SK-N-DZ (cell line): ENCODE measurements at places on chromosomes 11 and 22.

GRCh38 chr11:42422090-42422489 lies 889.7 kb upstream of the API5 start:
- DNase-seq = no peak

GRCh38 chr11:63682066-63683021 lies 1.0 kb downstream of the RTN3 start:
- peak; percentile 59 for DNase-seq

DNA sequence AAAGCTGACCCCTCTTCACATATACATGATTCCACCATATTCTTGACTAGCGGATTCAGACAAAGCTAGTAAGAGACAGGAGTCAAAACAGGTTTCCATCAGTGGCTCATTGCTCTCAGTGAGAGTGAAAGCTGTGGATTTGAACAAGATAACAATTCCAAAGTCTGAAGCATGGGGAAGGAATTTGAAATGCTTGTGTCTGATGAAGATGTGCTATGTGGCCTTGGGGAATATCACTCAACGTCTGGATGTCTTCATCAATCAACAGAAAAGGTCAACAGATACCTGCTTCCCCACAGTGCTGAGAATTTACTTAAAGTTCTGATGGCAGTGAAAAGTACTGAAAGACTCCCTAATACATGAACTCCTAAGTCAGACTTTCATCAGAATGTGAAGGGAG lies 46.9 kb upstream of the SESN3 start:
- no peak for DNase-seq

DNA sequence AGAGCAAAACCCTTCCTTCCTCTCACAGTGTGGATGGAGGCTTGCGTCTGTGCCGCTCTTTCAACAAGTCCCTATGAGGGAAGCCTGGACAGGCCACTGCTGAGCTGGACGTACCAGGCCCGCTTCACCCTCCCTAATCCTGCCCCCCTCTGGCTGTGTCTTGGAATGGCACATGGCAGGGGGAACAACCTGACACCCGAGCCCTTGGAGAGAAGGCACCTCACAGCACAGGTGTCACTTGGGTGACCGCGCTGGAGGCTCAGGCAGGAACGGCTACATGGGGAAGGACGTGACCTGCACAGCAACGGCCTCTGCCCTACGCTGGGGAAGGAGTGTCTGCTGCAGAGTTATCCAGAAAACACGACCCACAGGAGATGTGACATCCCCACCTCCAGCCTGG lies 11.0 kb downstream of the CARS1 start:
- DNase-seq = no peak

DNA sequence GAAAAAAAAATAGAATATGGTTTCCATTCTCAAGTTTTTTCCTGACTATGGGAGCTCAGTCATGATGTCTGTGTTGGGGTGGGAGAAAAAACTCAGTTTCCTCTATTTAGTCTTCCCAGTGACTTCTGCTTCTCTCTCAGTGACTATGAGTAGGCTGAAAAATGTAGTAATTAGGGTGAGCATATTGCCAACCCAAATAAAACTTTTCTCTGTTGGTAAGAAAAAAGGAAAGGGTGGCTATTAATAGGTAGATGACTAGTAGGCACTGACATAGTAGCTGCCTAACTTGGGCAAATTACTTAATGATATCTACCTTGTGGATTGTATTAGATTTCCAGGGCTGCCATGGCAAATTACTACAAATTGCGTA lies 34.2 kb upstream of the BIRC3 start:
- DNase-seq = no peak

DNA sequence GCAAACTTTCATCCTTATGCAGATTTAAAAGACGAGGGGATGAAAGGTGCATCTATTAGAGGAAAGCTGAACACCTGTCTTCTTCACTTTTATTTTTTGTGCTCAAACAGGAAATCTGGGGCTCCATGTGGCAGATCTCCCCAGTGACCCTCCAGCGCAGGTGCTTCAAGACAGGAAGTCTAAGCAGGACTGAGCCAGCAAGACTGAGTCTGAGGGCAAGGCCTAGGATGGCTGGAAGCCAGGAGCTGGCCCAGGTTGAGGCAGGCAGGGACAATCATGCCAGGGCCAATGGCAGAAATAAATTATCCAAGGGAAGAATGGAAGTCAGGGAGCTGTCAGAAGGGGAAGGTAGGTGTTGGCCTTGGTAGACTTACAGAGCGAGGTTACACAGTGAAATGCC lies 101.1 kb upstream of the SPON1 start:
- no peak for DNase-seq

- no peak for DNase-seq
Measured at GRCh38 chr11:61976420-61976800, 9.0 kb upstream of the FTH1 start.

GRCh38 chr22:27023591-27023990 lies 366.2 kb downstream of the MIAT start:
- no peak for DNase-seq

DNA sequence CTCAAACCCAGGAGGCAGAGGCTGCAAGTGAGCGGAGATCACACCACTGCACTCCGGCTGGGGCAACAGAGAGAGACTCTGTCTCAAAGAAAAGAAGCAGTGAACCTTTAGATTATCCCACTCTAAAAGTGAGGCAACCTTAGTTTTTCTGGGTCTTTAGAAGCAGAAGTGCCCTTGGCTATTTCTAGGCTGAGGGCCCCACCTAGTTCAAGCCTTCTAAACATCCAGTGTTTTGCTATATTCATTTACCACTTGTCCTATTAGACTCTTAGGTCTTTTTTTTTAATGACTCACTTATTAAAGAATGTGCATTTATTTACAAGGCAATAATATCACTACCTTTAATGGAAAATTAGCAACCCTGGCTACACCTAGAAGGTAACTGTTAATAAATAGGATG lies 16.7 kb upstream of the EHF start:
- no peak for DNase-seq

DNA sequence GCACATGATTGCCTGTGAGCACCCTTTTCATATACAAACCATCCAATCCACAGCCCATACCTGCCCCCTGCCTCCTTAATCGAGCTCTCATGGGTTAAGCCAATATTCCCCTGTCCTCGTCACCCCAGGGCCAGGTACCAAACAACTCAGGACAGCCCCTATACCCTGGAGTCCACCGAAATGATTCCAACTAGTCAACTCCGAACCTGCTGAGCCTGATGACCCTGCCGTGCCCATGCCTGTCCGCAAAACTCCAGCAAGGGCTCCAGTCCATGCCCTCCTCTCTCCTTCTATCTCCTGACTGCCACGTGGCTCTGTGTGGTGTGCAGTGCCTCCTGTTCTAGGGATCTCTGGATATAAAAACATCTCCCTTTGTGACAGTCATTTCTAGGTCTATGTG lies 35.5 kb upstream of the SYT13 start:
- no peak for DNase-seq

- DNase-seq = no peak
Measured at GRCh38 chr11:104652996-104653395, 245.3 kb downstream of the CASP12 start.

DNA sequence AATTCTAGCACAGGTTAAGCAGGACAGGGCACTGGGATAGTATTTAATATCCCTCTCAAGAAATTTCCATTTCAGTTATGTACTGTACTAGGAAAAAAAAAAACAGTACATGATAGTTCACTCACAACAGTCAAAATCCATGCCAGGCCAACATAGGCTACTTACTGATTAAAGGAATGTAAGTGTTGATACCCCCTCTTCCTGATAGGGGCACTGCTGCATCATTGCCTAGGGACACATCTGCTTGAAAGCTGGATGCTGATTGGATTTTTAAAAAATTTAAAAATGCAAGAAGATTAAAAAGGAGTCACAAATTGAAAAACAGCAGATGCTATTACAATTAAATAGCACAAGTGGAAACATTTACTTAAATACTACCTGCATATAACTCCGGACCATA lies 43.4 kb downstream of the APOL5 start:
- DNase-seq = no peak

DNA sequence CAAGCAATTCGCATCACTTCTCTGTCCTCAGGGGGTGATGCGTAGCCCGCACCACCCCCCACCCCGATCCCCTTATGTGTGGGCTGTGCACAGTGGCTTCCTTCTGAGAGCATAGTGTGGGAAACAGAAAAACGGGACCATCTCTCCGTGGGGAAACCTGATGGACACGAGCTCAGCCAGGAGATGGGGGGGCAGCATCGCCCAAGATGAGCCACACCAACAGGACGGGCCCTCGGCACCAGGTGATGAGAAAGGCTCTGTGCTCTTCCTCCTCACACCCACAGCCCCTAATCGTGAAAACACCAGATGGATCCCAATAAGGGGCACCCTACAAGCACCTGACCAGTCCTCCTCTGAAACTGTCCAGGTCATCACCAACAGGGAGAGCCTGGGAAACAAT lies 153.6 kb downstream of the SHANK2 start:
- no peak for DNase-seq

DNA sequence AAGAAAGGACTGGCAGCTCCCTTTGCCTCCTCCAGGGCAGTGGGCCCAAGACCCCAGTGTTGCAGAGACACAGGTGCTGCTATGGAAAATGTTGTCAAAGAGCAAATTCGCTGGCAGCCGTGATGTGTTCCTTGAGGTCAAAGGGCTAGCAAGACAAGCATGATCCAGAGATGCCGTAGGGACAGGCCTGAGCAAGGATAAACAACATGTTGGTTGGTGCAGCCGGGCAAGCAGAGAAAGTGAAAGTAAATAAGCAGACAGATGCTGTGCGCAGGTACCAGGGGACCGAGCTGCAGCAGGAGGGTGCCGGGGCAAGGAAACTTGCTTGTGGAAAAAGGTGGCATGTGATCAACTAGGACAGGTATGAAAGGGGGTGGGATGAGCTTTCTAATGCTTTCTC lies 125.5 kb upstream of the NECTIN1 start:
- DNase-seq = no peak

DNA sequence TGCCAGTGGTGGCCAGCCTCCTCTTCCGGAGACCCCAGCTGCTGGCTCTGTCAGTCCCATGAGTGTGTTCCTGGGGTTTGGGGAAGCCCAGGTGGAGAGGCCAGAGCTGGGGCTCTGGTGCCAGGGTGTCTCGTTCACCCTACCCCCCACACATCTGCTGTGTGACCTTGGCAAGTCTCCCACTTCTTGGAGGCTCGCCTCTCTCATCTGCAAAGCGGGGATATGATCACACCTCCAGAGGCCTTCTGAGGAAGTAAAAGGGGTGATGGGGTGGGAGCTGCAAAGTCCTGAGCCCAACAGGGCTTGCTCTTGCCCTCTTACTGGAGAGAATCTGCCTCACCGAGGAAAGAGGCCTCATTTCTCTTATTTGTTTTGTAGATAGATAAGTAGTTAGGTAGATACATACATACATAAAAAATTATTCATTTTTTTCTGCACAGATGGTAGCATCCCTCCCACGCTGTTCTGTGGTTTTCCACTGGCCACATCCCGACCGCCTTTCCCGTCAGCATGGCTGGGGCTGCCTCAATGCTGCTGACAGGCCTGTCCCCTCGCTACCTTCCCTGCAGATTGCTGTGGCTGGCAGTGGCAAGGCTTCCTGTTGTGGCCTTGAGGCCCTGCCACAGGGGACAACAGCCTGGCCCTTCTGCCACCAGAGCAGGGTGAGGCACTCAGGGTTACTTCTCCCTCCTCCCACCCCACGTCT lies 23.9 kb downstream of the MYO7A start:
- no peak for DNase-seq

- no peak for DNase-seq
Measured at GRCh38 chr22:17738386-17739128, 35.7 kb downstream of the BID start.

GRCh38 chr11:77035039-77035438 lies 841 bp downstream of the B3GNT6 start:
- DNase-seq = no peak

DNA sequence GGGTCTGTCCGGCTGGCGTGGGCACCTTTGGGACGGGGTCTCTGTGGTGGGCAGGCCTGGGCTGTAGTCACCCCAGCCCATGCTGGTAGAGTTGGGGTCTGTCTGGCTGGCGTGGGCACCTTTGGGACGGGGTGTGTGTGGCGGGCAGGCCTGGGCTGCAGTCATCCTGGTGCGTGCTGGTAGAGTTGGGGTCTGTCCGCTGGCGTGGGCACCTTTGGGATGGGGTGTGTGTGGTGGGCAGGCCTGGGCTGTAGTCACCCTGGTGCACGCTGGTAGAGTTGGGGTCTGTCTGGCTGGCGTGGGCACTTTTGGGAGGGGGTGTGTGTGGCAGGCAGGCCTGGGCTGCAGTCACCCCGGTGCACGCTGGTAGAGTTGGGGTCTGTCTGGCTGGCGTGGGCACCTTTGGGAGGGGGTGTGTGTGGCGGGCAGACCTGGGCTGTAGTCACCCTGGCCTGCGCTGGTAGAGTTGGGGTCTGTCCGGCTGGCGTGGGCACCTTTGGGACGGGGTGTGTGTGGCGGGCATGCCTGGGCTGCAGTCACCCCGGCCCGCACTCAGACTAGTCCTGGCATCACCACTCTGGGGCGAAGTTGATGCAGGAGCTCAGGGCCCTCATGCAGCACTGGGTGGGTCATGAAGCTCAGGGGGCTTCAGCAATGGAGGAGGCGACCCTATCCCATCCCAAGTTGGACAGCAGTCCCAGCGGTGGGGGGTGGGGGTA lies 19.3 kb downstream of the PRR33 start:
- DNase-seq = no peak

DNA sequence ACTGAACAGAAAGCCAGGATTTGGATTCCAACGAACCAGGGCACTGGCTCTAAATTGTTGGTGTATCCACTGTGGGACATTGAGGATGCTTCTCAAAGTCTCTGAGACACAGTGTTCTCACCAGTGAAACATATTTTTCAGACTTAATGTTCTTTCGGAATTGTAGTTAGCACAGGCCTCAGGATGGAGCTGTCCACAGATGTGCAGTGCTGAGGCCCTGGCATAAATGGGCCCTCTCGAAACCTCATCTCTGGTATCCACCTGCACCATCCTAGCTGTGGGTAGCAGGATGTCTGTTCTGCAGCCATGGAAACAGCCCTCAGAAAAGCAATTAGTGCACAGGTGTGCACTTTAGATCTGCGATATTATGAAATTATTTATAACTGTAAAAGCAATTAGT lies 656.8 kb downstream of the TBC1D22A start:
- DNase-seq = no peak

- DNase-seq = no peak
Measured at GRCh38 chr11:12846786-12847615, 162.1 kb upstream of the RASSF10 start.

- DNase-seq = peak; percentile 71
Measured at GRCh38 chr11:78168539-78169477, 19.6 kb downstream of the KCTD21 start.

DNA sequence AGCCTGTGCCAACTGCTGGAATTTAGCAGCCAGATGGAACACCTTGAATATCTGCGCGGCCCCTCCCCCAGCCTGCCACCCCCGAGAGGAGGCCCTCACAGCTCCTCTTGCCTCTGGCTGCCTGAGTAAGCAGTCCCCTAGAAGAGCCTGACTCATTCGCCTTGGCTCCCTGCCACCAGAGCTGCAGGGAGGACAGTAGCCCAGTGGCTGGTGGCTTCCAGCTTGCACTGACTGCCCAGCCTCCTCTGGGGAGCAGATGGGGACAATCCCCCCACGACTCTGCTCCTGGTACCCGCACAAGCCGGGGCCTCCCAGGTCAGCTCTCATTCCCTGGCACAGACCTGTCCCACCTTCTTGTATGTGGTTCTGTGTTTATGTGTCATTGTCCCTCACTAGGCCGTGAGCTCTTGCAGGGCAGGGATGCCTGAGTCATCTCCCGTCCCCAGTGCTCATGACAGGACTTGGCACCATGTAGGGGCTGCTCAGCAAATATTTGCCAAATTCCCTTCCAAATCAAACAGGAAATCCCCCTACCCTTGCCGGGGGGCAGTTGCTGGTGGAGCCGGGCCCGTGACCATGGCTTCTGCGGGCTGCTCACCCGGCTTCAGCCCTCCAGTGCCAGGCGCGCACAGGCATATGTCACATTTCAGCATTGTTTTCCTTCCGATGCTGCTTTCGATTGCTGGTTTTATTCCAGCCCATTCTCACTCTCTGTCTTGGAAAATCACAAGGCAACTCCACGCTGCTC lies 43.6 kb downstream of the CACNG2 start:
- DNase-seq = no peak
